ENCODE measurements at places on chromosomes 7 and 10.
A peak's percentile ranks its signal among the peaks of the same experiment; 100 is the strongest.

GRCh38 chr7:74236284-74236683 is 17.9 kb downstream of the RFC2 start:
- no peak for DNase-seq

- no peak for DNase-seq
Measured at GRCh38 chr10:64288404-64288803, 767.2 kb downstream of the REEP3 start.

- DNase-seq: peak; percentile 77
Measured at GRCh38 chr7:101993311-101993710, 175.9 kb downstream of the CUX1 start.

- no peak for DNase-seq
Measured at GRCh38 chr10:132802694-132803320, 16.9 kb upstream of the NKX6-2 start.

Data from OCI-LY7 (cell line).